Heart left ventricle (tissue), 16 donors: ENCODE measurements at places on chromosomes 5 and 9. TPM values are rescaled to one million over a fixed set of nuclear protein-coding genes. Genes with fewer than 3 reads are reported as not detected.

DNA sequence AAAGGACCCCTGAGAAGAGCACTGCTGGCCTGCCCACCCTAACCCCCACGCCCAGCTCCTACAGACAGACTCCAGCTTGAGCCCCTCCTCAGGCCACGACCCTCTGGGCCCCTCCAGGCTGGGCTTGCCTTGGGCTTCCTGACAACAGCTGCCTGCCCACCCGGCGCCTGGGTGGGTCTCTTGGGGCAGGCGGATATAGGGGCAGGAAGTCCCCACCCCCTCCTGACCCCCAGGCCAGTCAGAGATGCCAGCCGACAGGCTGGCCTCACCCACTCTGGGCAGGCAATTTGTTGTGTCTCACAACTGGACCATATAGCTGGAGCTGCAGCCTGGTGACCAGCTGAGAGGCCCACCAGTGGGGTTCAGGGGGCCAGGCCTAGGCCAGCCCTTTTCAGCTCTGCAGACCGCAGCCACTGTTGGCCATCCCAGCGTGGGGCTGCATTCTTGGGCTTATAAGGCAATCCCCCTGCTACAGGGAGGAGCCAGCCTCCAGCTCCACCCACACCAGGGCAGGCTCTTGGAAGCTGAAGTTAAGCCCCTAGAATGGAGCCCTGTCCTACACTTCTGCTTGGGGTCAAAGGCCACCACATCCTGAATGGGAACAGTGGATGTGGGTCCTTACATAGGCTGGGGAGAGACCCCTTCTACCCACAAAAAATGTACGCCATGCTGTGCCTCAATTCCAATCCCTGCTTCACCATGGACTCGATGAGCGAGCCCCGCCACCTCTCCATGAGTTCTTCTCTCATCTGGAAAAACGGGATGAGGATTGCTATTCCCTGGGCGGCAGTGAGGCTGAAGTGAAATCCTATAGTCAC, 2.0 kb downstream of the PDLIM7 start:
- DNase-seq, result peak; percentile 76

DNA sequence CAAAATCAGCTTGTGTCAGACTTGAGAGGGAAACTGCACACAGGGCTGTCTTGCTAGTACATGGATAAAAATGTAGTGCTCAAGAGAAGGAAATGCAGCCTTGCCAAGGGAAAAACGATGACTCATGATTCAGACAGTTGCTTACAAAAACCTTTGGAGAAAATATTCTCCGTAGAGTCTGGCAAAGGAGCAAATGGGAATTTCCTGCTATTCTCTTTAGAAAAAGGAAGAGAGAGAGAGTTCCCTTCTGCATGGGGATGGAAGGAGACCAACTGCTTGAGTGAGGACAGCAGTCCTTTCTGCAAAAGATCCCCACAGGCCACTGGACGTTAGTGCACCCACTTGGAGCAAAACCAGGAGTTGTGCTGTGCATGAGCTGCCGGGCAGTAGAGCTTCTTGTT, 7.6 kb downstream of the IFNB1 start:
- peak; percentile 42 for DNase-seq

- no peak for DNase-seq
These were observed 43.8 kb downstream of the PRR16 start for GRCh38 chr5:120507800-120508463.

- DNase-seq, result no peak
These were observed 235.9 kb downstream of the AP3B1 start for GRCh38 chr5:78058625-78059024.

The NEUROG1 gene
- not detected for total RNA-seq

The ZNF367 gene
- 3.2 TPM for total RNA-seq

The FAM219A gene
- total RNA-seq, result 30.2 TPM

The CCDC183 gene
- 0.64 TPM for total RNA-seq
